Activated CD8-positive, alpha-beta T cell treated with anti-CD3 and anti-CD28 coated beads, Interleukin-2, amount 10 ng/mL, durations not matched to agents 7 days and 5 days (primary cell): ENCODE measurements at places on chromosomes 2 and 18.

GRCh38 chr2:6883448-6884122, 6.0 kb downstream of the RSAD2 start:
- no peak for DNase-seq

DNA sequence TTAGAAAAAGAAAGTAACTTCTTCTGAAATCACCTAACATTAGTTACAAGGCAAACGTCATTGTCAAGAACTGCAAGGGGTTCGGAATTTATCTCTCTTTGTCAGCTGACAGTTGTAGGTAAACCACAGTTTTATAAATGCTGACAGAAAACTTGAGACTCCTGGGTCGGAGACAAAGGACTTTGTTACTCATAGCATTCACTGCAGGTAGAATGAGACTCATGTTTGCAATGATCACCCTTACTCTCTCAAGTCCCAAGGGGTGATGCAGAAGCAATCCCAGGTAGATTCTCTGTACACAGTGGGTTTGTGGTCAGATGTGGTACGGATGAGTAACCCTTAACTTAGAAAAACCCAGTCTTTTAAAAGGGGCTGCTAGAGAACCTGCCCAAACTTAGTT, 757.8 kb downstream of the TRIB2 start:
- no peak for DNase-seq

- no peak for DNase-seq
Measured at GRCh38 chr2:195489101-195489500, 167.9 kb upstream of the SLC39A10 start.

DNA sequence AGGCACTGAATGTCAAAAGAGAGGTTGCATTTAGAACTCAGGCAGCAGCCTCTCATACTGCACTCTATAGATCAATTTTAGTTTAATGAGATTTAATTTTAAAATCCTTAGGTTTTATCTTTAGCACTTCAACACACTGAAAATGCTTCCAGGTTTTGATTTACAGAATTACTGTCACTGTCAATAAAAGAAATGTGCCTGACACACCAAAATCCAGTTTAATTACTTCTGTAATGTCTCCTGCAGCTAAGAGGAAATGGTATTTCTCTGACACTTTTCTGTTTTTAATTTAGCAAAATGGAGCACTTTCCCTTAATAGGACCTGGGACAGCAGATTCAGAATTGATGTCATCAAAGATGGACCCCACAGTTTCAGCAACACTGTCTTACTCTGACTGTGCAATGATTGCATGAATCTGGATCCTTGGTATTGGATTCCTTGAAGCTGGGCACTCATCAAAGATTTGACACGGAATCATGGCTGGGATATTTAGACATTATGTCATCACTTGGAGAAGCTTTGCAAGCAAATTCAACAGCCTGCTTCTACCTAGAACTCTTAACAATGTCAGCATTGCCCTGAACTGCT, 576.5 kb downstream of the NRXN1 start:
- no peak for DNase-seq

- no peak for DNase-seq
Measured at GRCh38 chr2:220215785-220216184, 588.4 kb downstream of the SLC4A3 start.

DNA sequence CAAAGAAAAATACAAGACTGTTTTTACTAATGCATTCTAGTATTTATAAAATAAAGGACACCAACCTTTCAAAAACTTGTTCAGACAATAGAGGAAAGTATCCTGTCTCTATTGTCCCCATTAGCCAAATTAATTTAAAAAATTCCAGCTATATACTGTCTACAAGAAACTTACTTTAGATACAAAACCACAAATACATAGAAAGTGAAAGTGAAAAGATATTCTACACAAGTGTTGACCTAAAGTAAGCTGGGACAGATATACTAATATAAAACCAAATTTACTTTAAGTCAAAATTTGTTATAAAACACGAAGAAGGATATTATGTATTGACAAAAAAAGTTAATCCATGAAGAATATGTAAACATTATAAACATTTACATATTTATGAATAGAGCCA, 893.3 kb upstream of the TMEFF2 start:
- DNase-seq, result no peak

DNA sequence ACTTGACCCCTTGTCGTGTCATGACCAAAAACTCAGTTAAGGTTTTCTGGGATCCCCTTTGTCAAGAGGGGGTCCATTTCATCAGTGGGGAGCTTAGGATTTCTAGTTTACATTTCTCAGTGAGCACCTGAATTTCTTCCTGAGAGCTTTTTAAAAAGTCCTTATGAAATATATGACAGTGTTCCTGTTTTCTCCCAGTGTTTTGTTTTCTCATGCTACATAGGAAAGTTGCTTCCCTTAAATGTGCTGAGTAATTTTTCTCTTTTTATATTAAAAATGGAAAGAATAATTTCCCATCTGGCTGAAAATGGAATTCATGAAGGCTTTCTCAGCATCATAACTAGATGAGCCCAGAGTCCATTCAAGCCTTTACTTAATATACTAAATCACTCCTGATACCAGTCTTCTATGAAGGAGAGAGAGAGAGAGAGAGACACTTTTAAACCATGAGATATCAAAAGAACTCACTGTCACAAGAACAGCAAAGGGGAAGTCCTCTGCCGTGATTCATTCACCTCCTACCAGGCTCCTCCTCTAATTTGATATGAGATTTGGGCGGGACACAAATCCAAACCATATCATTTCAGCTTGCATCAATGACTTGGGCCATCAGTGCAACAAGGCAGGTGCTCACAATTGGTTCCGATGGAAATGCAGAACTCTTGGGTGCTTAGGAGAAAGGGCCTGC, 61.1 kb downstream of the XRCC5 start:
- no peak for DNase-seq

DNA sequence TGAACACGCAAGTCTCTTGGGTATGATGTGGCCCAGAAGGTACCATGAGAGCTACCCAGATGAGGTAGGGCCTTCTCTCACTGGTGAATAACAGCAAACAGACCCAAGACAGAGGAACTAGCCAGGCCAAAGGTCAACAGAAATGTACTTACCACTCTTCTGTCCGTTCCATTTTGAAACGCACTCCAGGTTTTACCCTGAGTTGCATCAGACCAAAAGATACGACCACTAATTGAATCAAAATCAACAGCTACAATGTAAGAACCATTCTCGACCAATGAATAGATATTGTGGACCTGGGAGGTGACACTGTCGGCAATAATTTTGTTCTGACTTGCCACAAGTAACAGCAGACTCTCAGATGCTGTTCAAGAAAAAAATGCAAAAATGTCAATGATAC, 124.4 kb downstream of the LRP2 start:
- no peak for DNase-seq

GRCh38 chr2:183059561-183059960, 19.0 kb upstream of the DUSP19 start:
- DNase-seq, result no peak

DNA sequence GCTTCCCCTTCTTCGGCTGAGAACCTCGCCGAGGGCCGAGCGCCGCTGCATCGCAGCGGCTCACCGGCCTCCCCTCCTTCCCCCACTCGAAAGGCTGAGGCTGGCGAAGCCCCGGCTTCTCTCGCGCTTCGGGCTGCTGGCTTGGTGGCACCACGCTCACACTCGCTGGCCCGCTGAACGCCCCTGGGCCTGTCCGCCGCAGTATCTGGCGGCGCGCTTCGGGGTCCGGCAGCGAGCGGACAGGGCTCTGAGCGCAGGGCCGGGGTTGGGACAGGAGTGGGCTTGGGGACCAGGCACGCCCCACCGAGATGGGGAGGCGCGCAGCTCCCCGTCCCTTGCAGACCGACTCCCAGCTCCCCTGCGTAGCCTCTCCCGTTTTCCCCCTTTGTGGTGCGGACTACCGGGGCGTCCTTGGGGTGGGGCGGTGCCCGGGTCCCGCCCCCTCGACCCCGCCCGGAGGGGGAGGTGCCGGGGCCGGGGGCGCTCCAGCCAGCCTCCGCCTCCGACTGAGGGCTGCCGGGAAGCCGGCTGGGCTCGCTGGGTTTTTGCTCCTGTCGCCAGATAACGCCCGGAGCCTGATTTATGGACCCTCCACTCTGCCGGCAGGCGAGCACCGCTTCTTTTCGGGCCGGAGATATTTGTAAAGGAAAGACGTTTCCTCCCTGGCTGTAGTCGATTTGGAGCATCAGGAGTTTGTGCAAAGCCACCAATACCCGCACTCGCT, 3.8 kb downstream of the GBX2 start:
- no peak for DNase-seq

GRCh38 chr2:182559623-182560022, 132.8 kb upstream of the PDE1A start:
- DNase-seq, result no peak

- no peak for DNase-seq
Measured at GRCh38 chr2:176172895-176173566, 15.4 kb upstream of the HOXD1 start.

GRCh38 chr2:102505290-102505689, 32.3 kb downstream of the SLC9A4 start:
- no peak for DNase-seq

GRCh38 chr2:19363474-19363778, 5.0 kb upstream of the OSR1 start:
- no peak for DNase-seq

DNA sequence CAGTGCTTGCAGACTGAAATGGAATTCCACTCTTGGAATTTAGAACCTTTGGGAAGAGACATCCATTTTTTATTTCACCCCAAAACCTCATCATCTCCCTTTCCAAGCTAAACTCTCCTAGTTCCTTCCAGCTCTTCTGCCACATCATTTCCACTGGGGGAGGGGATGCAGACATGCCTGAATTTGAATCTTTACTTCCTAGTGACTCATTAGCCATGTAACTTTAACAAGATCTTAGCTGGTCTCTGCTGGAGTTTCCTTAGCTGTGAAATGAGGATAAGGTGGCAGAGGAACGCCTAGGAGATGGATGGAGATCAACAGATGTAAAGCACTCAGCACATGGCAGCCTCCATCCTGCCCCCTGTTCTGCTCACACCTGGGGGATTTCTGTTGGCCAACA, 266.8 kb downstream of the EN1 start:
- DNase-seq, result no peak

- DNase-seq, result no peak
Measured at GRCh38 chr18:39958876-39959275, 1996.2 kb upstream of the PIK3C3 start.

DNA sequence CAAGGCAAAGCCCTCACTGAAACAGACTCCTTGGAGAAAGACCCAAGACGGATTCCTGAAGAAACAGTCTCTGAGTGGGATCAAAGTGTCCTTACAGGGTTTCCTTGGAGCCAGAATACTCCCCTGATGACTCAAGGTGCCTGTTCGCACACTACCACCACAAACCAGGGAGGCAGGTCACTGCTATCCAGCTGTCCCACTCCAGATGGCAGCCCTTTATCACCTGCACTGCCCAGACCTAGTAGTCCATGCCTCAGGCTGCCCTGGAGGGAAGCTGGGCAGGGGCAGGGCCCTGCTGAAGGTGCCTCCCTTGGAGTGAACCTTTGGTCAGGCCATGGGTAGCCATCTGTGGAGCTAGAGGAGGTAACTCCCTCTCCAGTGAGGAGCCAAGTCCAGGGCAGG, 34.1 kb downstream of the TRABD2A start:
- peak; percentile 27 for DNase-seq

GRCh38 chr2:137873536-137874244, 90.6 kb upstream of the HNMT start:
- DNase-seq, result no peak

DNA sequence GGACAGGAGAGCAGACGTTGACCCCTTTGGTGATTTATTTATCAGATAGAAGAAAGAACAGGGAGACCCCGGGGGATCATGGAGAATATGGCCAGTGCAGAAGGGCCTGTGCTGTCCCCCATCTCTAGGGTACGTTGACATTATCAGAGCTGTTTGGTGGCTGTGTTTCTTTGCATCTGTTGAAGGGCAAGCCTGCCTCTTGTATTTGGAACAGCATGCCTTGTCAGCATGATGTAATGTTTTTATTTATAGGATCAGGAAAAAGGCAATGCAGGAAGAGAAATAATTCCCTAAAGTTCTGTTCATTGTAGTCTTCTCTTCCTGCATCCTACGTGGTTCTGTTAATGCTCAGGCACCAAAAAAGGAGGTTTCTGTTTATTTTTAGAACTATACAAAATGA, 49.8 kb upstream of the CABYR start:
- no peak for DNase-seq

DNA sequence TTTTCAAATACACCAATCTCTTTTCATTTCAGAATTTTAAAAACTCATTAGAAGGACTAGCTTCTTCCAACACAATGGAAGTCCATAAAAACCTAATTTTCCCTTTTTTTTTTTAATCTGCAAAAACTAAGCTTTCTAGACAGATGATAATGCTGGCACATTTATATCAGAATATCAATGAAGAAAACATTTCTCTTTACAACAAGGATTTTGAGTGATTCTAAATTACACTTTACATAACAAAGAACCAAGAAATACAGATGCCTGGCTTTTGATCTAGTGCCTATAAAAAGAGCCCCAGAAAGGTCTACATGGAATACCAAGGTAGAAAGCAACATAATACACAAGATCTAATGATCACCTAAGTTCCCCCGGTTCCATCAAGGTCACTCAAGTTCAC, 108.0 kb downstream of the AFF3 start:
- DNase-seq, result no peak

DNA sequence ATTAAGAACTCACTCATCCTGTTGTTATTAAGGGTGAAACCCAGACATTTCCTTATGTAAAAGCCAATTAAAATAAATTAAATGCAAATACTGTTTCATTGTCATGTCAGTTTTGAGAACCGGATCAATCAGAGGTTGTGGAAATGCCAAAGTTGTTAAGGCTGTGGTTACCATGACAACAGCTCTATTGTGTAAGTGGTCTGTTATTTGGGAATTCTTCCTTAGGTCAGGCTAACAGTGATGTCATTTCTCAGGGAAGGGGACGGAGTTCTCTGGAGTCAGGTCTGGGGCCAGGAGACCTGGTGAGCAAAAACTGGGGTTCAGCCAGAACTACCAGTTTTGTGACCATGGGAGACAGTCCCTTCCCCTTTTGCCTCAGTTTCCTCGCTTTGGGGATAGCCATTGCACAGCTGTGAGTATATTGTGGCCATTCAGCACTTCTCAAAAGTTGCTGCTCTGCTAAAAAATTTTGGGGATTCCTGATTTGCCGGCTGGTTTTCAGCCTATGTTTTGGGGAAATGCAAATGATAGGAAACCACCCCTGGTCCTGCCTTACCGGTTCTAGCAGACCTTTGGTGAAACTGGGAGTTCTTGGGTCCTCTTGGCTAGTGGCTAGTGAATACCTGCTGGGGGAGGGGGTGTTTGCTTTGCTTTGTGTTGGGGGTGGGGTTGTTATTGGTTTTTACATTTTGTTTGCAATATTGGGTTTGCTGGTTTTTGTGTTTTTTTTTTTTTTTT, 21.6 kb downstream of the HPCAL1 start:
- no peak for DNase-seq

DNA sequence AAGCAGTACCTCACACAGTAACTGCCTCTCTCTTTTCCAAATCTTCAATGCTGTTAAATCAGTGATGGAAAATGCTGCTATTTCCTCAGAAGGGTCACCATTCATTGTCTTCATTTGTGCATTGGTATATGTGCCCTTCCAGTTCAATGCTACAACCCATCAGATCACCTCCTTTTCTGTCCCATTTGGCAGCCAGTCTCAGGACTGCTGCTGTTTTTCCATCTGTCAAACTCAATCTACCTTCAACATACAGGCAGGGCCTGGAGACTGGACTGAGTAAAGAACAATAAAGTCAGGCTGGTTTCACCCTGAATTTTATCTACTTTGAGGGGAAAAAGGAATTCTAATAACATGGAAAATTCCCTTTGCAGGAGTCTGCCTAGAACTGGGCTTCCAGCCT, 17.9 kb downstream of the ZNF385B start:
- no peak for DNase-seq
